ENCODE measurements at places on chromosomes 5 and 9. TPM values are rescaled to one million over a fixed set of nuclear protein-coding genes. Genes with fewer than 3 reads are reported as not detected.

DNA sequence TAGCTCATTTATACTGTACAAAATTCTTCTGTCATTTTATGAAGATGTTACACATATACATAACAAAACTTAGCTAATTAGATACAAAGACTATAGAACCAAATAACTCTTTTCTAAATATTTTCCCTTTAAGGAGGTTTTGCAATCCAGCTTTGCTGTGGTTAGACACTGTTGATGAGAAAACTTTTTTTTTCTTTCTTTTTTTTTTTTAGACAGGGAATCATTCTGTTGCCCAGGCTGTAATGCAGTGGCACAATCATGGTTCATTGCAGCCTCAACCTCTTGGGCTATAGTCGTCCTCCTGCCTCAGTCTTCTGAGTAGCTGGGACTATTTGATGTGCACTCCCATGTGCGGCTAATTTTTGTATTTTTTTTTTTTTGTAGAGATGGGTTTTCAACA, 38.5 kb upstream of the CDKN2B start:
- no peak for DNase-seq

DNA sequence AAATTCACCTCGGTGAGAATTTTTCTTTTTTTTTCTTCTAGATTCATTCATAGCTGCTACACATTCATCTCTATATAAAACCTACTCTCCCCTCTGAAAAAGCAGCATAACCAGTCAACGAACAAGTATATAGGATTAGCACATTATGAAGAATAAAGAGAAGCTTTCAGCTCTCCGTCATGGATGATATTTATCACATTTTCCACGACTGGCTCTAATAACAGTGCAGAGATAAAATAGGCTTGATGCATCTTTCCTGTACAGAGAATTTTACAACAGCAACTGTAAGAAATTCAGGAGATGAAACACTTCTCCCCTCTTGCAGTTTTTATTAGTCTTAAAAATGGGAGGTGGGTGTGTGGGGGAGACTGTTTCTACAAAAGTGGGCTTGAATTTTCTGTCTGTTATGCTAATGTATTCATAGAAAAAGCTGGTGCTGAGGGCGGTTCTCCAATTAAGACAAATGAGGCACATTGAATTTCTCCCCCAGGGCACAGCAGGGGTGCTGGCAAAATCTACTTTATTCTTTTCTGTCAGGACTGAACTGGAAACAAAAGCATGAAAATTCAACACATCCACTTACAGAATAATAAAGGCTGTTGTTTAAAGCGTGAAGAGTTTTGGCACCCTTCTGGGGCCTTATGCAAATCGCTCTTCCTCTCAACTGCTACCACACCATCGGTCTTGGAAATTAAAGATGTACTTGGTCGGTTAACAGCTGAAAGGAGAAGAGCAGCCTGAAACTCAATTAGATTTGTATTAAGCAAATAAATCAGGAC, 233.9 kb upstream of the ZNF608 start:
- no peak for DNase-seq

- DNase-seq = no peak
These were observed 165.9 kb downstream of the SH3GL2 start for GRCh38 chr9:17744786-17745185.

- no peak for DNase-seq
These were observed 58.3 kb upstream of the ANGPTL2 start for GRCh38 chr9:127180457-127181314.

GRCh38 chr9:116644091-116644688, 42.9 kb upstream of the TRIM32 start:
- DNase-seq = no peak

DNA sequence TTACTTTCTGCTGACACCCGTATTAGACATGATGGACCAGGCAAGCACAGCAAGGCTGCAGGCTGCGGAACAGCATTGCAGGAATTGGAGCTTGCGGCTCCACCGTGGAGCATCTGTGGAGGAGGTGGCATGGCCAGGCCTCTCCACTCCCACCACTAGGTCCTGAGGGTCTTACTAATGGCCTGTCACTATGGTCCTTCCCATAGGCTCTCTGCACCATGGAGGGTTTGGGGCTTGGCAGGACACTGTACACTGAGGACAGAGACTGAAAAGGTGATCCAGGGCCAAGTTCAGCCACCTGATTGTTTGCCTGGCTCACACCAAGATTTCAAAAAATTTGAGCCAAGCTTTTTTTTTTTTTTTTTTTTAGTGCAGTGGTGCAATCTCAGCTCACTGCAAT, 14.3 kb upstream of the ZBTB43 start:
- DNase-seq = no peak

The HNRNPA0 gene
- total RNA-seq = 27.1 TPM

Measured in left cardiac atrium (tissue), 4 donors.